Cortex of kidney (tissue), 1 donor: ENCODE measurements at places on chromosomes 7 and 10.

DNA sequence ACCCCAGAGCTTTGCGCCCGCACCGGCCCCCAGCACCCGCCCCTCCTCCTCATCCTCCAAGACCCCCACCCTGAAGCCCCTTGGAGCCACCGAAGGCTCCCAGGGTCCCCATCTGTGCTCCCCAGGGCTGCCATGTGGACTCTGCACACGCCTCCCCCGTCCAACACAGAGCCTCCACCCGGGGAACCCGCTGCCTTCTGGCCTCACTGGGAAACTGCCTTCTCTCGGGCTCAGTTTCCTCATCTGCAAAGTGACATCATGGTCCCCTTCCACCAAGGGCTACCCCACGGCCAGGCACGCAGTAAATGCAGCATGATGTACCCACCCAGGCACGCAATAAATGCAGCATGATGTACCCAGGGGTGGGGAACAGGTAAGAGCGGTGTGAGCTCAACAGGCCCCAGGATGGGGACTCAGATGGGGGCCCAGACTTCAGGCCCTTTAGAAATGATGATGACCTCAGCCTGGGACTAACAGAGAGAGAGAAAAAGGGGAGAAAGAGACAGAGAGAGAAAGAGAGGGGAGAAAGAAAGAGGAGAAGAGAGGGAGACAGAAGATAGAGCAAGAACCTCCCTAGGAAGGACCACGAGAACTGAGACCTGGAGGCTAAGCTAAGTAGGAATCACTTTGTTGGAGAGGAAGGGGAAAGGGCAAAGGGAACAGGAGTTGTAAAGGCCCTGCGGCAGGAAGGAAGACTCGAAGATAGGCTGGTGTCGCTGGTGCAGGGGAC is 2.5 kb upstream of the MICALL2 start:
- no peak for DNase-seq

DNA sequence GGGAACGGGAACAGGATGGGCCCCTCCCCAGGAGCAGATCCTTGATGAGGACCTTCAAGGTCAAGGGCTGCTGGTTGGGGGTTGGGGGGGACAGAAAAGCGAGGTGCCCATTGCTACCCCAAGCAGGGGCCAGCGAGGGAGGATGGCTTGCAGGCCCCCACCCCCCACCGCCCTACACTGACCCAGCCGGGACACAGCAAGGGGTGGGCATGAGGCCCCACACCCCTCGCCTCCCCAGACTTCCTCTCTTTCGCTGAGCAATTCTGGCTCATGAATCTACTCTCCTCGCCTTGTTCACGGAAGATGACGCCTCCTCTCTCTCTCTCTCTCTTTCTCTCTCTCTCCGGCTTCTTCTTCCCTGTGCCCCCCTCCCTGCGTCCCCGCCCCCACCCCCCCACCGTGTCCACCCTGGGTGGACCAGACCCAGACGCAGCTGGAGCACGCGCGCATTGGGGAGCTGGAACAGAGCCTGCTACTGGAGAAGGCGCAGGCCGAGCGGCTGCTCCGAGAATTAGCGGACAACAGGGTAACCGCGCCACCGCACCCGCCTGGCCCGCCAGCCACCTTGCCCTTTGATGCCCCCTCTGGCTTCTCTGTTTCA is 81.1 kb upstream of the GTF2IRD1 start:
- DNase-seq = no peak

DNA sequence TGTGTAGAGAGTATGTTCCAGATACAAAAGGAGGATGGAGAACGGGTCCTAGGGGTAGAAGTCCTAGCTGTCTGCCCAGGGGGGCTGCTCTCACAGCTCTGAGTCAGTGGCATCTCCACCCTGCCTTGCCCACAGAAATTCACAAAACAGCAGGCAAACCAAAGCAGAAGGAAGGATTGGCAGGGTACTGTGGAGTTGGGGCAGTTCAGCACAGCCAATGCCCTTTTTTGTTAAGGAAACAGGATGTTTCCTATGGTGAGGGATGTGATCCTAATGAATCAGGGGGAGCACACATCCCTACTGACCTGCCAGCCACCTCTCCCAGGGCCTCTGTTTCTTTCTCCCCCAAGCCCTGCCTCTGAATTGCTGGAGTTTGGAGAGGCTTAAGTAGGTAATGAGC is 457.6 kb downstream of the PLXNA4 start:
- DNase-seq = no peak

- DNase-seq = no peak
Observed at GRCh38 chr10:26690731-26691475, 6.6 kb upstream of the PDSS1 start.

DNA sequence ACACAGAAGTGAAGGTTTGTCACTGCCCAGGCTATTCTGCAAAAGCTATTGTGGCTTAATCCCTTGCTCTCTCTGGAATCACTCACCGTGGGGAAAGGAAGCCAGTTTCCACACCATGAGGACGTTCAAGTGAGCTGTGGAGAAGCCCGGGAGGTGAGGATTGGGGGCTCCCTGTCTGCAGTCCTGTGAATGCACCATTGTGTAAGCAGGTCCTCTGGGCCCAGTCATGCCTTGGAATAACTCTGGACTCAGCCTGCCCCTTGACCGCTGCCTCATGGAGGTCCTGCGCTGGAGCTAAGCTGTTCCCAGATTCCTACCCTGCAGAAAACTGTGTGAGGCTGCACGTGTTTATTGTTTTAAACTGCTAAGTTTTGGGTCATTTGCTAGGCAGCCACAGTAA is 33.5 kb downstream of the LYZL2 start:
- DNase-seq = no peak

DNA sequence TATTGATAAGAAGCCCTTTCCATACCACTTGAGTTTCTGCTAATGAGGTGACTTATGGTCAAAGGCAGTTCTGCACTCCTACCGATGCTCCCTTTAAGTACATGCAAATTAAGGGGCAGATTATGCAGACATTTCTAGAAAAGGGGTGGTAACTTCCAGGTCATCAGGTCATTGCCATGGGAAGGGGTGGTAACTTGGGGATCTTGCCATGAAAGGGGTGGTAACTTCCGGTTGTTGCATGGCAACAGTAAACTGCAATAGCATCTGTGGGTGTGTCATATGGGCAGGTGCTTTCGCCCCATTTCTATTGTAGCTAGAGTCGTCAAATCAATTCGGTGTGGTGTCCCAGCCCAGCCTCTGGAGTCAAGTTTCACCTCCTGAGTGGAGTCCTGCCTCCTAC is 150.9 kb downstream of the UBE2H start:
- DNase-seq = no peak
